Thoracic aorta (tissue), 2 donors: ENCODE measurements at places on chromosomes 3 and 15. TPM values are rescaled to one million over a fixed set of nuclear protein-coding genes. Genes with fewer than 3 reads are reported as not detected.

GRCh38 chr3:171116824-171117395 is 90.4 kb upstream of the SLC2A2 start:
- no peaks in the 10 kb centered on the region for H3K4me1 ChIP-seq
- no peak overlapping the region for H3K4me3 ChIP-seq
- no peaks in the 10 kb centered on the region for H3K27me3 ChIP-seq
- DNase-seq, result no peak
- H3K36me3 ChIP-seq, result no peaks in the 10 kb centered on the region
- no peak overlapping the region for H3K27ac ChIP-seq

- no peak overlapping the region for H3K4me3 ChIP-seq
- no peaks in the 10 kb centered on the region for H3K36me3 ChIP-seq
- peak overlapping the region; percentile 38 for H3K27ac ChIP-seq
- peaks cover 24% of the 10 kb centered on the region for H3K4me1 ChIP-seq
- H3K27me3 ChIP-seq, result no peaks in the 10 kb centered on the region
Measured at GRCh38 chr3:155946178-155946577, 75.7 kb downstream of the GMPS start.

- H3K4me3 ChIP-seq, result no peak overlapping the region
- no peak overlapping the region for H3K27ac ChIP-seq
- no peak for DNase-seq
- H3K36me3 ChIP-seq, result no peaks in the 10 kb centered on the region
Measured at GRCh38 chr3:67804578-67804977, 150.2 kb upstream of the SUCLG2 start.

The CACNA2D3 gene
- 3.2 TPM for total RNA-seq

DNA sequence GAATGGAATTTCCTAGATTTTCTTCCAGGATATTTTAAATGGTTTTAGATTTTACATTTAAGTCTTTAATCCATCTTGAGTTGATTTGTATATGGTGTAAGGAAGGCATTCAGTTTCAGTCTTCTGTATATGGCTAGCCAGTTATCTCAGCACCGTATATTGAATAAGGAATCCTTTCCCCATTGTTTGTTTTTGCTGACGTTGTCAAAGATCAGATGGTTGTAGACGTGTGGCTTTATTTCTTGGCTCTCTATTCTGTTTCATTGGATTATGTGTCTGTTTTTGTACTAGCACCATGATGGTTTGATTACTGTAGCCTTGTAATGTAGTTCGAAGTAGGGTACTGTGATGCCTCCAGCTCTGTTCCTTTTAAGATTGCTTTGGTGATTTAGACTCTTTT is 325.7 kb upstream of the EPHA6 start:
- no peak overlapping the region for H3K27ac ChIP-seq
- DNase-seq, result no peak
- no peaks in the 10 kb centered on the region for H3K27me3 ChIP-seq
- H3K4me3 ChIP-seq, result no peak overlapping the region
- no peaks in the 10 kb centered on the region for H3K36me3 ChIP-seq
- no peaks in the 10 kb centered on the region for H3K4me1 ChIP-seq

The MYH15 gene
- total RNA-seq, result not detected

DNA sequence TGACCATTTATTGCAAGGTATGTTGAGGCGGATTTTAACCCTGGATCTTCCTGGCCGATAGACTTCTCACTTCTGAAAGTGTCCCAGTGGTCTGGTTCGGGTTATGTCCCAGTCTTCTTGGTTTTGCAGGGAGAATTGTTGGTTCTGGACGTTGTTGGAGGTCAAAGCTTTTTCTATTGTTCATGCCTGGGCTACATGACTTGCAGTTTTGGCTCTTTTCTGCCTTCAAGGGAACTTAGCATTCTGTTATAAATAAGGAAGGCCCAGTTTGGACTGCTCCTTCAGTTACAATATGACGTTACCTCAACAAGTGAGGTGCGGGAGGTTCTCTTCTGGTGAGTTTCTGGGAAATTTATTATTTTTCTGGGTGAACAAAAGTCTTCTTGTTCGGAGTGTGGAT is 614.3 kb downstream of the DIPK2A start:
- no peaks in the 10 kb centered on the region for H3K27me3 ChIP-seq
- no peaks in the 10 kb centered on the region for H3K36me3 ChIP-seq
- no peak overlapping the region for H3K4me3 ChIP-seq
- no peak for DNase-seq
- H3K4me1 ChIP-seq, result no peaks in the 10 kb centered on the region
